Myocyte (in vitro differentiated cells): ENCODE measurements at places on chromosomes 2 and 18. TPM values are rescaled to one million over a fixed set of nuclear protein-coding genes. Genes with fewer than 3 reads are reported as not detected.

- peak; percentile 18 for DNase-seq
Measured at GRCh38 chr2:119308793-119309330, 57.8 kb downstream of the C2orf76 start.

ZAP70 gene
- total RNA-seq, result 2.2 and 2.3 TPM in 2 replicates

DNA sequence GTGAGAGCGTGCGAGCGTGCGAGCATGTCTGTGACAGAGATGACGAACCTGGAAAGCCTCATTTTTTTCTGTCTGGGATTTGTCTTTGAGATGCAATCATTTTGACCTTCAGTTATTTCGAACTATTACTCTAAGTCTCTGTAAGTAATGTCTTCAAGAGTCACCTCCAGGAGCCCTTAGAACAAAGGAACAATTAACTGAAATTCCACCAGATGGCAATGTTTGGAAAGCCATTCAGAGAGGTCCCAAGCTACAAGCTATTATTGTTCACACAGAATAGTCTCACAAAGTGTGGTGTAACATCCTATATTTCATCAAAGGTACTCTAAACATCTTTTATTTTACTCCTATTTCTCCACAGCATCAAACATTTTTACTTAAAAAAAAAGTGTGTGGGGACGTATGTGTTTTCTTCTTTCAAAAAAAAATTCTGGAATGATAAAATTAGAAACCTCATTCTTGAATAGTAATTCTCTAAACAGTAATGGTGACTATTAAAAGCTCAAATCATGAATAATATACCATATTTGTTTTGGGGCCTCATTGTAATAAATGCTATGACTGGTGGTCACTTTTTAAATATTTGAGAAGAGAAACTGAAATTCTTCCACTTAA is 35.1 kb upstream of the MAPRE2 start:
- peak; percentile 83 for DNase-seq

VIL1 gene
- not detected in 2 replicates for total RNA-seq

SKA1 gene
- 0.10 and 0.11 TPM in 2 replicates for total RNA-seq

DNA sequence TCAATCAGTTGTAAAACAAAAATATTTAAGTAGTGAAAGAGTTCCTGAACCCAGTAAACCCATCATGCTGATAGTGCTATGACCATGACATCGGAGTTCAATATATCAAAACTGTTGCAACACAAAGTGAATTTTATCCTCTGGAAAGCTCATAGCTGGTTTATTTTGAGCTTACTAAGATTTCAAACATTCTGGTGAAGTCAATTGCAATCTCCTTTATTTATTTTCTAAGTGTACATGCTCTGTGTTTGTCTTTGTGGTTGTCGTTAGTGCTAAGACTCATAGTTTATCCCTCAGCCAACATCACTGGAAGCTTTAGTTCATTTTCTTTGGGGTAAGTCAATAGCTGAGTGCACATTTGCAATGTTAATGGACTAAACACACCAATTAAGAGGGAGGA is 91.9 kb downstream of the QPCT start:
- DNase-seq, result no peak

EFR3B gene
- 0.26 and 0.45 TPM in 2 replicates for total RNA-seq

- no peak for DNase-seq
Measured at GRCh38 chr2:7017671-7018281, 100.6 kb downstream of the RNF144A start.

- no peak for DNase-seq
Measured at GRCh38 chr2:205936446-205936845, 149.5 kb downstream of the INO80D start.

SLC23A3 gene
- total RNA-seq, result 0.26 TPM in 1 of 2 replicates, not detected in the other

PLGLB2 gene
- total RNA-seq, result 2.7 and 5.3 TPM in 2 replicates
